ENCODE measurements at places on chromosomes 2 and 18.

GRCh38 chr2:96523659-96524481 is 12.7 kb upstream of the ARID5A start:
- no peak for DNase-seq

DNA sequence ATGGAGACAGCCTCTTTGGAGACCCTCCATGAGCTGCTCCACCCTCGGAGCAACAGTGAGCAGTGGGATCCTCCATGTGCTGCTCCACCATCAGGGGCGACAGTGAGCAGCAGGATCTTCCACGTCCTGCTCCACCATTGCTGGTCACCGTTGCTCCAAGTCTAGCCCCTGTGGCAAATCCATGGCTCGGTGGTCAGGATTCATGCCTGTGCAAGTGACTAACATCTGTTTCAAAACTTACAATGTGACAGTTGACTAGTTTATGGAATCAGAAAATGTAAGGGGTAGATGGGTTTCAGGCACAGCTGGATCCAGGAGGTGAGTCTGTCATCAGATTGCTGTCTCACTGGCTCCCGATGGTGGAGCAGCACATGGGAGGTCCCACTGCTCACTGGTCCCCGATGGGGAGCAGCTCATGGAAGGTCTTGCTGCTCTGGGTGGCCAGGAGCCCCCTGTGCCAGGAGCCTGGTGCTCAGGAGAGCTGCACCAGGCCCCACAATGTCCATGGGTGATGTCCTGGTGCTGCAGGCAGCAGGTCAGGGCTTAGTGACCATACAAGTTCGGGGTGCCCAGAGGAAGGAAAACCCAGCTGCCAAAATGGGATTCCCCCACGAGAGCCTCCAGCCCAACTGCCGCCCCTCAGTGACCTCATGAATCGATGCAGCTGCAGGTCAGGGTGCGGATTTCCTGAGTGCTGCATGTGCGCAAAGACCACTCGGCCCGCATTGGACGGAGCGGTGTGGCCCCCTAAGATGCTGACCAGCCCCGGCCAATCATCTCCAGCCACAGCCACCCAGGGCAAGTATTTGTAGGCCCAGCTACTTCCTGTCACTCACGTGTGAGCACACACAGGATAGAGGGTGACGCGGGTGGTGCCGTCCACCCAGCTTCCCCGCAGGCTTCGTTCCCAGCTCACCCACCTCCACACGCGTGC is 116.5 kb upstream of the OTOS start:
- DNase-seq: no peak

DNA sequence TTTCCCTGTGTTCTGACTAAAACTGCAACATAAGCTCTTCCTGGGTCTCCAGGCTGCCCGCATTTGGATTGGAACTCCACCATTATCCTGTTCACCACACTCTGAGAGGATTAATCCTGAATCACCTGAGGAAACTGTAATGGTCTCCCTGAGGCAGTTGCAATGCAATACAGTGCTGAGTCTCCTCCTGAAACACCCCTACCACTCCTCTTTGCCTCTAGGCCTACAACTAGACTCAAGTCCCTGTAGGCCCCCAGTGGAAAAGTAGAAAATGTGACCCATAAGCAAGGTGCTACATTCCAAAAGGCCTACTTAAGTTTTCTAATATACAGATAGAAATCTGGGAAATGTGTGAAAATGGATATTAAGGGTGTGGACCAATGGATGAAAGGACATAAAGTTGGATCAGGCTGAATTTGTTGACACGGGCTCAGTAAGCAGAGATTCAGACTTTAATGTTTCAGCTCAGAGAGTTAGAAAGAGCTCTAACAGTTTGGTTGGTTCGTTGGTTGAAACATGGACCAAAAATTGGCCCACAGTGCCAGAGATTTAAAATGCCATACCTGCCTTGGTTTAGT is 222.3 kb upstream of the ZC3H15 start:
- no peak for DNase-seq

GRCh38 chr2:27203741-27204140 is 8.1 kb upstream of the ATRAID start:
- no peak for DNase-seq

DNA sequence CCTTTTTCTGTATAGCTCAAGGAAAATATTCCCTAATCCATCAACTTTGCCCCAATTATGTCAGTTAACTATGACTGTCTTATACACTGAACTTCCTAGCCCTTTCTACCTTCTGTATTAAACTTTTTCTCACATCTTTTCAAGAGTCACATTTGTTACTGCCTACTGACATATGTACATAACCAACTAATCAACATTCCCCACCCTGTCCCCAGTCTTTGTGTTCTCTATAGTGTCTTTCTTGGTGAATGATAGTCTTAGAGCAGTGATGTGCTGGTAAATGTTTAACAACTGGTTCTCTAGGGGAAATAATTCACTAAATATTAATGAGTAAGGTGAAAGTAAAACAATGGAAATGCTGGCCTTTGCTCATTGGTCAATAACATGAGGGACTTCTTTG is 61.6 kb upstream of the PIK3C3 start:
- no peak for DNase-seq

DNA sequence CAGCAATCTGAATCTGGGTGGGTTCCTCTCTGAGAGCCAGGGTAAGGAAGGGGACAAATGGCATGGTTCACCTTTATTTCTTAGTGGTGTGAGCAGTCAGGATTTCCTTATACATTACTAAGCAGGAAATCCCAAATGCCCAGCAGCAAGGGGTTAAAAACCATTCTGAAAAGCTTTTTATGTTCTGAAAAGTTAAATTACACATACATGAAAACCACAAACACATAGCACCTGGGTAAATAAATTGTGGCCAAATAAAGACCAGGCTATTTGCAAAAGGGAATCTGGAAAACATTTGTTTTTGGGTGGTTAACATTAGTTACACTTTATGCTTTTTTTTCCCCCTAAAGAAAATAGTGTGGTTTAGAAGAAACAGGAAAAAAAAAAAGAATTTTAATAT is 156.1 kb downstream of the AGPS start:
- DNase-seq: peak; percentile 38

GRCh38 chr2:239224199-239224570 is 176.6 kb downstream of the HDAC4 start:
- DNase-seq: no peak

GRCh38 chr2:172977270-172978062 is 98.2 kb upstream of the MAP3K20 start:
- peak; percentile 29 for DNase-seq

- DNase-seq: no peak
These were observed 80.6 kb downstream of the UXS1 start for GRCh38 chr2:106113361-106113966.

DNA sequence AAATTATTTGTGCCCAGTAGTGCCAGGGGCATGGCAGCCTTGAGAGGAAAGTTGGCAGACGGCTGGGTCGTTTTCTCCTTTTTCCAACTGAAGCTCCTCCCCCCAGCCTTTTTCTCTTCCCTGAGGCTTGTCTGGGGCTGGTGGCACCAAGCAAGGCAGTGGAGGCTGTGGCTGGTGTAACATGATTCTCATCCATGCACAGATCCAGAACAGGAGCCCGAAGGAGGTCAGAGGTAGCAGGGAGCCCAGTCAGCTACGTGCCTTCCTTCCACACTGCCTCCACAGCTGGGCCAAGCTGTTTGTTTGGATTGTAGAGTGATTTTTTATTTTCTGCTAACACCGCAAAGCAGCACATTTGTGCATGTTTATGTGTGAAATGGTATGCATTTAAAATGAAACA is 170.3 kb upstream of the MGAT5 start:
- DNase-seq: no peak

- DNase-seq: peak; percentile 11
These were observed 439.2 kb downstream of the SETBP1 start for GRCh38 chr18:45119876-45120275.

- DNase-seq: no peak
These were observed 147.1 kb downstream of the COL4A4 start for GRCh38 chr2:227016894-227017293.

GRCh38 chr18:61847164-61847791 is 45.5 kb downstream of the RNF152 start:
- DNase-seq: no peak

DNA sequence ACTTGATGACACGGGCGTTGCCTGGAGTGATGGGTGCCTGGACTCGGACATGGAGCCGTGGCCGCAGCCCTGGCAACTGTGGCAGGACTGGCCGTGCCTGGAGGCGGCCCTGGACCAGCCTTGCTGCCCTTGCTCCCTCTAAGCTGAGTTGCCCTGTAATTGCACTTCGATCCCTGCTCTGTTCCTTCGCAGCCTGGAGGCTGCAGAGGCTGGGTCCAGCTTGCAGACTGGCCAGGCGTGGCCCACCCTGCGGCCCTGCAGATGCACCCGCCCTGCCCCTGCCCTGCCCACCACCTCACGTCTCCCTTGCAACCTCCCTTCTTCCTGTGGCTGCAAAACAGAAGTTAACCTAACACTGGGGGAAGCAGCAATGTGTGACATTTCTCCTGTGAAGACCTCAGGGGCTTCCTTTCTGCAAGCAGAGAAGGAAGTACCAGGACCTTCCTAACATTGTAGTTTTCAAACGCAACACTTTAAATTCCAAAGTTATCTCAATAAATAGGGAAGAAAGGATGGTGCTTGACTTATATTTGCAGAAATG is 174.6 kb upstream of the TPO start:
- no peak for DNase-seq

GRCh38 chr2:12721566-12722446 is 5.1 kb downstream of the TRIB2 start:
- DNase-seq: no peak

GRCh38 chr18:79315596-79315995 is 80.1 kb upstream of the NFATC1 start:
- DNase-seq: no peak

DNA sequence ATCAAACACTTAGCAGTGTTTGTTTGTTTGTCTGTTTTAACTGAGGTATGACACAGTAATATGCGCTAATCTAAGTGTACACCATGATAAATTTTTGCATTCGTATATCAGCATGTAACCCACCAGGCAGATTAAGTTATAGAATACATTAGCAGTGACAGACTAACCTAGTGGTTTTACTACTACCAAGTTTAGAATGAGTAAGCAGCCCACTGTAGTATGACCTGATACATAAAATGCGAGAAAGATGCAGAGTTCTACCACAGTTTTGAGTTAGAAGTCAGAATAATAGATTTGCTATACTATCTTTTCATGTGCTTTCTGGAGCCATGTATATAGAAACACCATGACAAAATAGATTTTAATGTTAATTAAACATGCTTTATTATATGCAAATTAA is 19.1 kb upstream of the MAP4K4 start:
- no peak for DNase-seq

- peak; percentile 13 for DNase-seq
These were observed 690.5 kb downstream of the ADCYAP1 start for GRCh38 chr18:1595195-1595594.

GRCh38 chr2:28956890-28957289 is 24.2 kb upstream of the TOGARAM2 start:
- DNase-seq: no peak

DNA sequence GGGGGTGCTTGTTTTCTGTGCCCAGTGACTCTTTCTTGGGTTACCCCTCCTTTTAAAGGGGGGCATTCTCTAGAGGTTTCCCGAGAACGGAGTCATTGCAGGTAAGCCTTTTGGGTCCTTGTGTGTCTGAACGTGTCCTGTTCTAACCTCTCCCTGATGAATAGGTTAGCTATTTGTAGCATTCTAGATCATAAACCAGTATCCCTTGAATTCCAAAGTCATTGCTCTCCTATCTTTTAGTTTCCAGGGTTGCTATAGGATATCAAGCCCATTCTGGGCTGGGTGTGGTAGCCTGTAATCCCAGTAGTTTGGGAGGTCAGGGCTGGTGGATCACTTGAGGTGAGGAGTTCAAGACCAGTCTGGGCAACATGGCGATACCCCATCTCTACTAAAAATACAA is 65.9 kb upstream of the YWHAQ start:
- DNase-seq: no peak

DNA sequence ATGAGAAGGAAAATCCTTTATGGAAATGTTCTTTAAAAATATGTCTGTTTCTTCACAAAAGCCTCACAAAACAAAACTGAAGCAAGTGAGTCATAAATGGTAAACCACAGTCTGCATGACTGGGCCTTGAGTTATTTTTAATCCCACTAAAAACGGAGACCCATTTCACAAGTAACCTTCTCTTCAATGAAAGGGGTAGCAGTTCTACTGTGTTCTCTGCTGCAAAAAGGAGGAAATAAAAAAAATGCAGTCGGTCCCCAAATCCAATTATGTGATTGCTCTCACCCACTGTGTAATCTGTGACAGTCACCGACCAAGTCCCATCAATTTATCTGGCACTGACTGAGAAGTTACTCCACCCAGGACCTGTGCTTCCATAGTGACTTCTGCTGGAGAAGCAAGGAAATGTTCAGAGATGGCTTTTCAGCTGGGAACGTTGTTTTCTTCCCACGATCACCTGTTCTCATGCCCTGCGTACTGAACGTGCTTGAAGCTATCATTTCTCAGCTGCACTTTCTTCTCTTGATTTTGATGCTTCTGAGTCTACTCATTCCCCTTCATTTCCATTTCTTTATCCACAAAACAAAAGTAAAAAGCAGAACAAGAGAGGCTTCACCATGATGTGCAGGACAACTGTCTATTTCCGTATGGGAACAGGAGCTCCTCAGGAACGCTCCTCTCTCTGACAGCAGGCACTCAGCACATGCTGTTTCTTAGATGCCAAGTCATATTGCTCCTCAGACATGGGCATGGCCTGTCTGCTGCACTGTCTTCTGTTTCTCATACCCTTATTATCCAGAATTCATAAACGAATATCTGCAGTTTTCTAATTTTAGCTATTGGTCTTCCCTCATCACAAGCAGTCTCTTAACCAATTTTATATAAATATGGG is 80.0 kb upstream of the TMEM200C start:
- DNase-seq: no peak

GRCh38 chr2:193350509-193350908 is 1155.8 kb upstream of the TMEFF2 start:
- no peak for DNase-seq
